Glomerular endothelial cell (primary cell): ENCODE measurements at places on chromosomes 3 and 15.

GRCh38 chr3:185065059-185065458, 87.8 kb downstream of the C3orf70 start:
- no peak for DNase-seq

GRCh38 chr3:182766099-182766498, 27.2 kb upstream of the ATP11B start:
- no peak for DNase-seq

GRCh38 chr3:178396318-178396717, 139.9 kb upstream of the KCNMB2 start:
- no peak for DNase-seq

DNA sequence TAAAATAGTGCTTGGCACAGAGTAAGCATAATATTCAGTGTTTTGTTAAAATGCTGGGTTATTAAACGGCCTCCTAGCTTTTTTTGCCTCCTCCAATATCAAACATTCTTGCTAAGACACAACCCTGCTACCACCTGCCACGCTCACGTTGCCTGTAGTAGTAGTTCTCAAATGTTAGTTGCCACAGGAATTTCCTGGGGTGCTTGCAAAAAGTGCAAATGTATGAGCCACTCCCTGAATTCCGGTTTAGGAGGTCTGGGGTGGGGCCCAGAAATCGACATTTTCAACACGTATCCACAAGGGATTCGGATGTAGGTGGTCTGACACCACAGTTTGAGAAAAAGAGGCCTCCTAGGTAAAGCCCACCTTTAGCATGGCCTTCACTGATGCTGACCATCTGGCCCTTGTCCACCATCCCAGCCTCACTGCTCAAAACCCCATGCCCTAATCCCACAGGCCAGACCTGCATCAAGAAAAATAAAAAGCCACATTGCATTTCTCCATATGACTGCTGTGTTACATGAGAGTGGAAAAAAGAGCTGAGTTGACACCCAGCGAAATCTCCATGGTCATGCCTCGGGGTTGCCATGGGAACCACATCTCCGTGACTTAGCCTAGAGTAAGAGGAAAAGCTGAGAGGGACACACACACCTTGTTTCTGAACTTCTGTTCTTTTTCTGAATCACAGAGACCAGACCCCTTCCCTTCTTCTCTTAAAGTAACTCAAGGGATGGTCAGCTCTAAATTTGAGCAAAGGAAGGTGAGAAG, 116.4 kb upstream of the HES1 start:
- DNase-seq: no peak

DNA sequence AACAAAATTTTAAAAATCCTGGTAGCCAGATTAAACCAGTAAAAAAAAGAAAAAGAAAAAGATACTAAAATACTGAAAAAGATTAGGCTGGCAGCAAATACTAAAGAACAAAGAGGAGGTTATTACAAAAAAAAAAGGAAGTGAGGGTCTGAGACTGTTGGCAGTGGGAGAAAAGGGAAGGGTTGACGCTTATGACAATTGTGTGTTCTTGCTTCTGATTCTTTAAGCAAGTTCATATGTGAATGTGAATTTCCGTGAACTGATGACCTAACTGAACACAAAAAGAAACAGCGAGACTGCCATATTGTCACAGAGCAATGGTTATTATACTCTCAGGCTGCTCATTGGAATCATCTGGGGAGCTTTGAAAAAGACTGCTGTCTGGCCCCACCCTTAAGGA, 56.5 kb downstream of the ATP13A4 start:
- DNase-seq: no peak

DNA sequence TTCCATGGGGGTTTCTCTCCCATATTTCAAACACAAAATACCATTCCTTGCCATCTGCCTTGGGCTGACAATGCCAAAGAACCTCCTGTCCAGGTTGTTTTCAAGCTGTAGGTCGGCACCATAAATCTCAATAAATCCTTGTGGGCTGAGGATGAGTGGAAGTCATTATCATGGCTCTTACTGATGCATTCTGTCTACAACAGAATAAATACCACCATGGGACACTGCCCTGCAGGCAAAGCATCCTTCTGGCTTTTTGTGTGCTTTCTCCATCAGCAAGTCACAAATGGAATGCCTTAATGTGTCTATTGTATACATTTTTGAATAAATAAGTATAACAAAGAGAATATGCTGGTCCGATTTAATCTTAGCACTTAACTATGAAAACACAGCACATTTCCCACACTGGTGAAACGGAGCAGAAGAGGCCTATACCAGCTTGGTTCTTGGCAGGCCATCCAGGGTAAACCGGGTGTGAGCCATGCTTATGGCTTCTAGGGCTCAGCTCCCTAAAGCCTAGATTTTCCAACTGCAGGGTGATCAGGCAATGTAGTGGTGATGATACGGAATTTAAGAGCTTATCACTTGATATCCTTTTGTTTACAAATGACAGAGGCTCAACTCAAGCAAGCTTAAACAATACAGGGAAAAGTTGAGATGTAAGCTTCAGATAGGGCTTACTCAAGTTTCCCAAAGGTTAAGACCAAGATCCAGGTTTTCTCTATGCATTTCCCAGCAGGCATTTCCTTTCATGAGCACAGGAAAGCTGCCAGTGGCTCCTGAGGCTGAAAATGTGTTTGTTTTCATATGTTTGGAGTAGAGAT, 133.2 kb upstream of the LRTM1 start:
- DNase-seq: no peak

DNA sequence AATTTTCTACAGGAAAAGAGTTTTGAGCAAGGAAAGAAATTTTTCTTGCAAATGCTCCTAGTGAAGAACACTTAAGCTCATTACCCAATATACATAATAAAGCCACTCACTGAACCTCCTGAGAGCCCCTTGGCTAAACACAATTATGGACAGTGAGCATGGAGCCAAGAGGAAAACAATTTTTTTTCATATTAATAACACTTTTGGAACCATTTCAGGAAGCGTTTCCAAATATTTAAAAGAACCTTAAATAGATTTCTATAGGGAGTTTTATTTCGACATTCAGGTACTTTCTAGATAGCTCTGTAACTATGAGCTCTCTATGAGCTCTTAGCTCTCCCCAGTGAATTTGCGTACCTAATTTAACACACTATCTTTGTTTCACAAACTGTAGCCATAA, 581.1 kb downstream of the ZNF385D start:
- no peak for DNase-seq
